ENCODE measurements at places on chromosomes 16 and 17.

GRCh38 chr16:11360641-11361373, 15.5 kb downstream of the RMI2 start:
- no peak for DNase-seq

- no peak for DNase-seq
Measured at GRCh38 chr16:86374603-86375130, 135.7 kb upstream of the FOXF1 start.

GRCh38 chr16:61581417-61582046, 454.7 kb downstream of the CDH8 start:
- DNase-seq, result no peak

DNA sequence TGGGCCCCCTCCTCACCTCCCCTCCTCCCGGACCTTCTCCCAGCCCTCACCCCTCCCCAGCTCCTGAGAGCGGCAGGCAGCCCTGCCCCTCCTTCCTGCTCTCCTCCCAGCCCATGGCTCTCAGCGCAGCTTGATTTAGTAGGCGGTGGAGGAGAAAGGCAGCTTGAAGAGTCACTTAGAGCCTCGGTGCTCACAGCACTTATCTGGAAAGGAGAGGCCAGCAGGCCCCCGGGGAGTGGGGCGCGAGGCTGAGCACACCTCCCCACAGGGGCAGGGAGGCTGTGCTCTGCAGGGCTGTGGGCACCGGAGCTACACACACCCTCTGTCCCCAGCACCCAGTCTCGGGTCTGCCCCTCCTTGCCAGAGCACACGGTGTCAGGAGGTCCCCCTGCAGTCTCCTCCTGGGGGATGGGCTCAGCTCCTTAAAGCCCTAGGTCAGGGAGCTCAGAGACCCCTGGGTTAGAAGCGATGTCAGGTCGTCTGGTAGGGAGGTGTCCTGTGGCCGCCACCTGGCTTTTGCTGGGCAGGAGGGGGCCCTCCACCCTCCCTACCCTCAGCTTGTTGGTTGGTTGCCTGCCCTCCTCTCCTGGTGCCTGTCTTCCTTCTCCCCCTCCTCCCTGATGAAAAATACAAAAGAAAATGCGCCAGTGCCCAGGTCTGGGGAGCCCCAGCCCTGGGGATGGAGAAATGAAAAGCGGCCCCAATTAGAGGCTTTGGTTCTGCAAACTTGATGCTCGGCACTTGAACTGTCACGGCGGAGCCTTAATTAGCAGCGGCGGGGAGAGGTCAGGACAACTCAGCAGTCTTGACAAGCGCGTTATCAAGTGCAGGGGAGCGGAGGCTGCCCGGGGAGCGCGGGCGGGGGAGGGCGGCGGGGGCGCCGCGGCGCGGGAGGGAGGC, 151.1 kb upstream of the GSE1 start:
- DNase-seq, result peak; percentile 45
